ENCODE measurements at places on chromosomes 2 and 18. TPM values are rescaled to one million over a fixed set of nuclear protein-coding genes. Genes with fewer than 3 reads are reported as not detected.

The MEP1B gene
- total RNA-seq: not detected

The KLHL41 gene
- total RNA-seq: 0.73 TPM

The RTKN gene
- 62.0 TPM for total RNA-seq

The RND3 gene
- 49.7 TPM for total RNA-seq

The CIB4 gene
- not detected for total RNA-seq

Measured in neural crest cell (in vitro differentiated cells).